ENCODE measurements at places on chromosomes 1 and 21. TPM values are rescaled to one million over a fixed set of nuclear protein-coding genes. Genes with fewer than 3 reads are reported as not detected.

The OR2T33 gene
- polyA plus RNA-seq, result not detected

GRCh38 chr1:193799948-193800690, 613.7 kb upstream of the B3GALT2 start:
- DNase-seq, result no peak

DNA sequence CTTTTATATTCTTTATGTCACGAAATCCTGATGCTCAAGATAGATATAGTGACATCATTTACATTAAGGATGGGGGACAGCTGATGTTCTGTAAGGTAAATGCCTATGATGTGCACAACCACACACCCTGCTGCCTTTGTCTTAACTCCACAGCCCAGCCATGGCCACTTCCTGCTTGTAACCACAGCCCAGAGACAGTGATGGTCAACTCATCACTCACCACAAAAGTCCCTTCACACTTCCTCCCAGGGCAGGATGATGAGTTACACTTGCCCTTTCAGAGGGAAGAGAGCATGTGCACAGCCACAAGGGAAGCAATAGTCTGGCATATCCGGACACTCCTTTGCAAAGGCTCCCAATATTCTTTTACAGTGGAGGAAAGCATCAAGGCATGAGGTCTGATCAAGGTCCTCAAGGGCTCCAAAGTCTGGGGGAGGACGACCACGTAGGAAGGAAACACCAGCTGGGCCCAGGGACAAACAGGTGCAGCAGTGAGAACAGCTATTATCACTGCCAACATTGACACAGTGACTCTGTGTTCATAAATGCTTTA, 53.8 kb downstream of the PLPP3 start:
- DNase-seq, result no peak

- DNase-seq, result no peak
These were observed 65.4 kb downstream of the NPHP4 start for GRCh38 chr1:5926686-5927435.

- no peak for DNase-seq
These were observed 15.7 kb downstream of the OR2B11 start for GRCh38 chr1:247442164-247442563.

- DNase-seq, result no peak
These were observed 36.3 kb upstream of the PCBP3 start for GRCh38 chr21:45607021-45607908.

DNA sequence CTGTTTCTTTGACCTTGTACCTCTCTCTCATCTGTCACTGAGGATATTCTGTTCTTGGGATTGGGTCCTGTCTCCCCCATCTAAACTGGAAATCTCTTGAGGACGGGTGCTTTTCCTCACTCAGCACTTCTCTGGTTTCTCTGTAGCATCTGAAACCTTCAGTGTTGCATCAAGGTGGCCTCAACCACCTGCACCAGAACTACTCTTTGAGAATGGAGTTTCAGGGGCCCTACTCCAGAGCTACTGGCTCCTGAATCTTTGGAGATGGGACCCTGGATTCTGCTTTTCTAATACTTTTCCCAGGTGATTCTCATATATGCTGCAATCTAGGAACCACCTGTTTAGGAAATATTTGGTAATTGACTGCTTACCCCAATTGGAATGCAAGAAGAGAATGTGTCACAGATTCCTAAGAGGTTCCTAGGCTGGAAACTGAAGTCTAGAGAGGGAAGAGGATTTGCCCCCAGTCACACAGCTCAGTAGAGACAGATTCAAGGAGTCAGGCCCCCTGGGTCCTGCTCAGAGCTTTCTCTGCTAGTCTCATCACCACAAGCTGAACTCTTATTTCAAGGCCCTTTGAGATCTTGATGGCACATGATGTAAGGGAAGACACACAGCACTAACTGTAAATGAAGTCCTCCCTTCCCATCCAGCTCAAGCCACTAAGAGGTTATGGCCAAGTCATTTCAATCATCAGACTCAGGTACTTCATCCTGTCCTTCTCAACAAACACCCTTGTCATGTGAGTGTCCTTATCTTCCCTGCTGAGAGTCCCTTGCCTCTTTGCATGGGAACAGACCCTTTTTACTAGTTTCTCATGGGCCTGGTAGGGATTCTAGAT, 48.7 kb downstream of the EIF2D start:
- DNase-seq, result no peak

The KLHDC9 gene
- 17.6 TPM for polyA plus RNA-seq

DNA sequence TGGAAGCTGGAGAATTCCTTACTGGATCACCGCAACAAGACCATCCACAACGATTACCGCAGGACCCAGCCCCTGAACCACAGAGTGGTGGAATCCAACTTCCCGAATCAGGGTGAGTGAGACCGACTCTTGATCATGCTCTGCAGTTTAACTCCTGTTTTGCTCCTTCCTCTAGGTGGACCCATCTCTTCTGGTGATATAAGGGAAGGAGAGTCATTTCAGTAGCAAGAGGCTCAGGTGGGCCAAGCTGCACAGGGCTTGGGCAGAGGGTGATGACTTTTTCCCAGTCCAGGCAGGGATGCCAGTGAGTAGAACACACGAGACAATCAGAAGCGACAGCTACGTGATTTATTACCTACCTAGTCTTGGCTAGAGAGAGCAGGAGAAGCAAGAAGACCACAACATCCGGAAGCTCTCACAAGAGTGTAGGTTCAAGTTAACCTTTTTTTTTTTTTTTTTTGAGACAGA, 25.2 kb downstream of the CA6 start:
- no peak for DNase-seq

The VHLL gene
- polyA plus RNA-seq, result not detected

DNA sequence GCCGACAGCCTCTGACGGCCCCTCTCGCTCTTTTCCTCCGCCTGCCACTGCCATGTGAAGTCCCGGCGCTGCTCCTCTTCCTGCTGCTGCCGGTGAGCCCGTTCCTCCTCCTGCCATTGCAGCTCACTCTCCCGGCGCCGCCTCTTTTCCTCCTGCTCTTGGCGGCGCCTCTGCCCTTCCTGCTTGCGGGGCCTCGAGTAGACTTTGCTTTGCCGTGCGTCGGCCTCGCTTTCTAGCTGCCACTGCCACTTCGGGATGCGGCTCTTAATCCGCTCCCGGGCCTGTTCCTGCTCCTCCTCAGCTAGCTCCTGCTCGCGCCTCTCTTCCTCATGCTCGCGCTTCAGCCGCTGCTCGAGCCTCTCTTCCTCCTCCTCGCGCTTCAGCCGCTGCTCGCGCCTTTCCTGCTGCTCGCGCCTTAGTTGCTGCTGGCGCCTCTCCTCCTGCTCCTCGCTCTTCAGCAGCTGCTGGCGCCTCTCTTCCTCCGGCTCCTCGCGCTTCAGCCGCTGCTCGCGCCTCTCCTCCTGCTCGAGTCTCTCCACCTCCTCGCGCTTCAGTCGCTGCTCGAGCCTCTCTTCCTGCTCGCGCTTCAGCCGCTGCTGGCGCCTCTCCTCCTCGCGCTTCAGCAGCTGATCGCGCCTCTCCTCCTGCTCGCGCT, 4.3 kb downstream of the TCHH start:
- no peak for DNase-seq

GRCh38 chr21:39346206-39346605, 2.7 kb downstream of the HMGN1 start:
- no peak for DNase-seq

DNA sequence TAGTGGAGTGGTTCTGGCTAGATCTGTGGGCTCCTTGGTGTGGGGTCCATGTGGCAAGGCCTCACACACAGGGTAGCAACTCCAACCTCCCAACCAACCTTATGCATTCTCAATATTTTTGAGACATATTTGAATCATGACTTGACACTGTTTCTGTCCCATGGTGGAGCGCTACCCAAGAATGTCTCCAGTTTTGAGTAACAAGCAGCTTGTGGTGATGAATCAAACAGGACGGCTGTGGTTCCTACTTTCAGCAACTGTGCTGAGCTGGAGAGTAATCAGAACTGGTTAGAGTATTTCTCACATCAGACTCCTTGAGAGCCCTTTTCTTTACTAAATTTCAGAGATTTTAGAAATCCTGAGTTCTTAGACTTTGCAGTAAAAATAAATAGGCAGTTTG, 3.1 kb downstream of the LCE3D start:
- DNase-seq, result no peak

DNA sequence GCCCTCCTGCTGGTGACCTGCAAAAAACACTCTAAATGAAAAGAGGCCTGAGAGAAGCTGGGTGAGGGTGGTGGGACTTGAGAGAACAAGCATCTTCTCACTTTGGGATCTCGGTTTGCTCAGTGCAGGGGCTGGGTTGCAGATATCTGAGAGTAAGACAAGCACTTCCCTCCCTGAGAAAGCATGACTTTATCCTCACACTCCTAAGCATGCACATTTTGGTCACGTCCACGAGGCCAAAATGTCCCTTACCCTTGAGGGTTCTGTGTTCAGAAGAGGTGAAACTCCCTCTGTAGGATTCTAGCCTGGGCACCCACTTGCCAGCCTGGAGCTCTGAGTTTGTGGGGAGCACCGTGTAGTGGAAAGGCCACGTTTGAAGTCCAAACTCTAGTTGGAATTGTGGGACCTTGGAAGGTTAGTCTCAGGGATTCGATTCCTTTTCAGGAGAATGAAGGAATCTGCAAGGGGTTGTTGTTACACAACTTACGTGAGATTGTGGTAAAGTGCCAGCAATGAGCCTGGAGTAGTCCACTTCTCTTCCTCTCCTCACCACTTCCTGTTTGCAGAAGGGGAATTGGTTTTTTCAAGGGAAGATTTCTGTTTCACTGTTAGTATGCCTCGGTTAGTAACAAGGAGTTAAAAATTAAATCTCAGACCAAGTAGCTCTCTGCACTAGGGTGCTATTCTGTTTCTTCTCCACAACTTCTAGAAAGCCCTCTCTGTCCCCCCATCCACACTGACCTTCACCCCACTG, 3.0 kb downstream of the FCAMR start:
- DNase-seq, result no peak

The RSPH1 gene
- polyA plus RNA-seq, result 12.7 TPM

The C1orf74 gene
- polyA plus RNA-seq, result 3.6 TPM

DNA sequence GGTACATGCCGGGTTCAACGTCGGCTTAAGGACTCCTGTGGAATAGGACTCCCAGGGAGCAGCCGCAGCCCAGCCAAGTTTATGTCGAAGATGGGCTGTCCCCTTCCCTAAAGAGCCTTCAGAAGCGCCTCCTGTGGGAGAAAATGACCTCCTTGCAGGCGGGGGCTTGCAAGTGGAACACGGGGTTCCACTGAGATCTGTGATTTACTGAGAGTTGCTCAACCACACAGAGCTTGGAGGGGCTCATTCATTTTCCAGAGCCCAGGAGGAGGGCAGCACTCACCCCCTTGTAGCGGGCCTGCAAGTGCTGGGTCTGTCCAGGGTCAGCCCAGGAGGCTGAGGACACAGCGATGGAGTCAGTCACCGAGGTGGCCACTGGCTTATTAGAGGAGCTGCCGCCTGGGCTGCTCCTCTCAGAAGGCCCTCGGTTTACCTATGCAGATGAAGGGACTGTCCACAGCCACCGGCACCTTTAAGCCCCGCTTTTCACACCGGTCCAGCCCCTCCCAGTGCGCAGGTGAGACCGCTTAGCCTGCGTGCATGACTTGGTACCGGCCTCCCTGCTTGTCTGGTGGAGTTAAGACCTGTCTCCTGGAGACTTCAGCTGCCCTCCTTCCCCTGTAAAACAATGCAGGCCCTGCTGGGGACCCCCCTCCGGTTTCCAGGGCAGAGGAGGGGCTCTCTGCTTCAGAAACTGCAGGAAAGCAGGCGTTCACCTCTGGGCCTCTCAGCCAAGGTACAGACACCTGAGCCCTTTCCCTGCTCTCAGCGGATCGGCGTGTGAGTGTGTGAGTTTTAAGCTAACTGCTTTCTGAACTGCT, 57.5 kb downstream of the ATP5PO start:
- DNase-seq, result no peak

GRCh38 chr1:86646256-86646655, 58.1 kb upstream of the SH3GLB1 start:
- no peak for DNase-seq

GRCh38 chr1:198880397-198880796, 241.6 kb downstream of the PTPRC start:
- no peak for DNase-seq

The PPCS gene
- polyA plus RNA-seq, result 100 TPM

DNA sequence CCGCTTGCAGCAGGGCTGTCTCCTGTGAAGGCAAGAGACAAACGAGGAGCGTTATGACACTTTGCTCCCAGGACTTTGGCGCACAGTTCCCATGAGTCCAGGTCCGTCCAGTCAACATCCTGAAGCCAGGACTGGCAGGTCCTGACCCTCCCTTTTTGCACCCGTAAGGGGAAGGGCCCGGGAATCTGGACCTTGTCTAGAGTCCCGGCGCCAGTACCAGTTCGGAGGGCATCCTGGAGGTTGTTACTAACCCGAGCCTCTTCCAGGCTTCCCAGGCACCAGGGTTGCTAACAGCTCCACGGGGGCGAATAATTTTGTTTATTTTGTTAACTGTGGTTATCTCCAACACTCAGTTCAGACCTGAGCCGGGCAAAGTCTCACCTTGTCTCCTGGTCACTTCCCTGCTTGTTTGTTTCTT, 682 bp upstream of the RWDD3 start:
- DNase-seq, result no peak

The HCRTR1 gene
- polyA plus RNA-seq, result 0.19 TPM

- no peak for DNase-seq
These were observed 310.6 kb downstream of the NPHP4 start for GRCh38 chr1:5681654-5682053.

- no peak for DNase-seq
These were observed 71.3 kb downstream of the RIPK4 start for GRCh38 chr21:41695513-41695912.

The SLC26A9 gene
- 0.29 TPM for polyA plus RNA-seq

The FCER1A gene
- polyA plus RNA-seq, result 0.30 TPM

GRCh38 chr1:161962091-161962887, 61.4 kb downstream of the OLFML2B start:
- DNase-seq, result no peak

DNA sequence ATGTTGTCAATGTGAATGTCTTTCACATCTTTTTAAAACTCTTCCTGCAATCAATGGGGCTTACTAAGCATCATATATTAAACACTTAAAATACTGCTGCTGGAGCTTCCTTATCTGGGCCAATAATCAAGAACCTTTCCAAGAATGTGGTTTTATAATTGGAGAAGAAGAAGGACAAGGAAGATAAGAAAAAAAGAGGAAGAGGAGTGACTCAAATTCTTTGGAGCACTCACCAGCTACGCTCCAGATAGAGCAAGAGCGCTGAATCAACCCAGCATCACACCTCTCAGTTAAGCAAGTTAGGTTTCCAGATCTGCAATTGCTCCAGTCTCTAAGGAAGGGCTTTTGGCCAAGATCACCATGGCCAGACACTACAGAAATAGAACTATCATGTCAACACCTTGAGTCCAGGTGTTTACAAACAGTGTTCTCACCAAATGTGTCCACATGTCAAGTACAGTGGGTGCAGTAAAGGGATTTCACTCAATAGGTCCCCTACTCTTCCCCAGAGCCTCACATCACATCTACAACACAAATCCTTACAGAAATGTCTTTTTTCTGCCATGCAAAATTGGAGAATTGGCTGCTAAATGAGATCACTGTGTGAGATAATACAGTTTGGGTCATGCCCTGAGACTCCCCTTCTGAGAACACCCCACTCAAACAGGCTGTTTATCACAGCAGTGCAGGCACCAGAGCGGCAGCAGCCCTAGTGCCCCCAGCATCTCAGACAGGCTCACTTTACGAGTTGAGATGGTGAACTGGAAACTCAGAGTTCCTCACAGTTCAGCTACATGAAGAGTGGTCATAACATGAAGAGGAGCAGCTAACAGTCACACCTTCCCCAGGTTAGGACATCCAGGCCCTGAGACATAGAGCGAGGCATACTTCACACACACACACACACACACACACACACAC, 1.7 kb upstream of the SPRR2B start:
- DNase-seq, result no peak

The IFNLR1 gene
- 3.9 TPM for polyA plus RNA-seq

- DNase-seq, result peak; percentile 94
These were observed 106.6 kb upstream of the HNRNPU start for GRCh38 chr1:244970744-244971551.
